Mesothelial cell of epicardium (in vitro differentiated cells): ENCODE measurements at places on chromosomes 1 and 21. TPM values are rescaled to one million over a fixed set of nuclear protein-coding genes. Genes with fewer than 3 reads are reported as not detected.
A peak's percentile ranks its signal among the peaks of the same experiment; 100 is the strongest.

- H3K4me1 ChIP-seq, result peaks cover 13% of the 10 kb centered on the region
- no peak for DNase-seq
- peaks cover 32% of the 10 kb centered on the region for H3K27me3 ChIP-seq
- no peak overlapping the region for H3K27ac ChIP-seq
- no peak overlapping the region for H3K4me3 ChIP-seq
Measured at GRCh38 chr1:157105988-157106812, 6.6 kb upstream of the ETV3L start.

- H3K27me3 ChIP-seq, result peaks cover 7% of the 10 kb centered on the region
- no peak for DNase-seq
- no peak overlapping the region for H3K27ac ChIP-seq
- H3K4me3 ChIP-seq, result no peak overlapping the region
- peaks cover 32% of the 10 kb centered on the region for H3K4me1 ChIP-seq
Measured at GRCh38 chr1:206472886-206473285, 2.6 kb downstream of the IKBKE start.

GRCh38 chr1:206933333-206933945 lies 11.7 kb upstream of the FCMR start:
- H3K4me3 ChIP-seq, result no peak overlapping the region
- no peak for DNase-seq
- H3K36me3 ChIP-seq, result no peaks in the 10 kb centered on the region
- H3K4me1 ChIP-seq, result no peaks in the 10 kb centered on the region

GRCh38 chr1:74145086-74145485 lies 52.9 kb downstream of the LRRIQ3 start:
- H3K4me1 ChIP-seq, result no peaks in the 10 kb centered on the region
- no peaks in the 10 kb centered on the region for H3K36me3 ChIP-seq
- H3K27ac ChIP-seq, result no peak overlapping the region
- H3K4me3 ChIP-seq, result no peak overlapping the region

DNA sequence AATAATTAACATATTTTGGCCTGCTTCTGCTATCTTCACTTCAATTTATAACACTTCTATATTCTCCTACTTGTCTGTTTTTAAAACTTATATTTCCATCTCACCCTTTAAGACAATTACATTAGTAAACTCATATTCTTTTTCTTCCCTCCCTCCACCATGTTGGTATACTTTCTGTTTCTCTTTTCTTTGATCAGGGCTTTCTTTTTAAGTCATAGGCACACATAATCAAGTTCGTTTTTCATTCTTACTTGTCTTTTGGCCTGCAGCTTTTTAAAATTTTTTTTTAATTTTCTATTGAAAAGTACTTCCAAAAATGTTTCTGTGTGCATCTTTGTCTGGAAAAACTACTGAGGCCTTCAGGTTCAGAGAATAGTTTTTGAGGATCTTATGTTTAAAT lies 2.3 kb downstream of the PYHIN1 start:
- no peak overlapping the region for H3K4me3 ChIP-seq
- H3K27me3 ChIP-seq, result no peaks in the 10 kb centered on the region

GRCh38 chr1:112057736-112058135 lies 68.3 kb upstream of the KCND3 start:
- H3K4me3 ChIP-seq, result no peak overlapping the region
- H3K27ac ChIP-seq, result no peak overlapping the region
- H3K36me3 ChIP-seq, result no peaks in the 10 kb centered on the region
- no peaks in the 10 kb centered on the region for H3K4me1 ChIP-seq
- H3K27me3 ChIP-seq, result peaks cover 8% of the 10 kb centered on the region

DNA sequence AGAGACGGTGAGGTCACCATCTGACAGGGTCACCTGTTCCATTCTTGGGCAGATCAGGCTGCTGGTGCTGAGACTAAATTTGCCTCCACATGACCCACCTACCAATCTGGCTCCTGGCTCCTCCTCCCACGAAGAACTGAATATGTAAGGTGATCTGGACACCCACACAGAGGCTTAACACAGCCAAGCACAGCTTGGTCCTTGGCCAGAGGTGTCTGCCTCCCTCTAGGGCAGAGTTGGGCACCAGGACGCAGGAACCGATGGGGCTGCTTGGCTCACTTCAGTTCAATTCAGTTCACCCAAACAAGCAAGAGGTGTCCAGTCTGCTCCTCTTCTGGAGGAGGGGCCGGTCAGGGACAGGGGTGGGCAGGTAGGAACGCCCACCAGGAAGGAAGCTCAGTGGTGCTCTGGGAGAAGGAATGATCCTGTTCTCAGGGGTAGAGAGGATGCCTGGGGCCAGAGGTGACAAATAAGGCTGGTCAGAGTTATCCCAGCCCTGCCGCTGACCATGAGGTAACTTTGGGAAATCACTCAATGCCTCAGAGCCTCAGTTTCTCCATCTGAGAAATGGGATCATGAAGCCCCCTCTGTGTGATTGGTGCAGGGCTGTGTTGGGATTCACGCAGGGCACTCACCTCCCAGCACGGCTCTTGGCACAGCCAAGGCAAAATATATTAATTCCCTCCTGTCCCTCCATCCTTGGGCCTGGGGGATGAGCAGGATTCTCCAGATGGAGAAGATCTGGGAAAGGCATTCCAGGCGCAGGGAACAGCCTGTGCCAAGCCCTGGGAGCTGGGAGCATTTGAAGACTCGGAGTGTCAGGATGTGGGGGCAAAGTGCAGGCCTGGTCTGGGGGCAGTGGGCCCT lies 284.5 kb downstream of the PTPRU start:
- peaks cover 71% of the 10 kb centered on the region for H3K27me3 ChIP-seq
- peak; percentile 3 for DNase-seq
- no peaks in the 10 kb centered on the region for H3K36me3 ChIP-seq
- H3K4me3 ChIP-seq, result no peak overlapping the region
- no peak overlapping the region for H3K27ac ChIP-seq

DNA sequence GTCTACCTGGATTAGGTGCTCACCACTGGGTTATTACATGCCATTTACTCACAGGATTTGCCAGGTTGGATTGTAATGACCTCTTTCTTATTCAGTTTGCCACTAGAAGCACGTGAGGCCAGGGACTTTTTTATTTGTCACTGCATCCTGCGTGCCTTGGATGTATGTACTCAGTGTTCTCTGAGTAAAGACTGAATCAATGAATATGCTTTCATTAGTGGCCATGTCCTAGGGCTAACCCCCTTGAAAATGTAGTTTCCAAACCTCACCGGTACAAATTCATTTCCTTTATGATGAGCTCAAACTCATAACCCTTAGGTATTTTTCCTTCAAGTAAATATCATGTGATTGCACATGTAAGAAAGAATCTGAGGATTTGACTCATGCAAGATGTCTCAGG lies 1.3 kb upstream of the ZP4 start:
- no peaks in the 10 kb centered on the region for H3K4me1 ChIP-seq
- no peak for DNase-seq
- peaks cover 6% of the 10 kb centered on the region for H3K27me3 ChIP-seq
- H3K27ac ChIP-seq, result no peak overlapping the region

Gene CGN
- 37.5 to 39.1 TPM (median 38.9 TPM) in 3 replicates for total RNA-seq

Gene AMY1A
- total RNA-seq, result not detected in 3 replicates

Gene LEFTY2
- total RNA-seq, result 0.38 to 0.74 TPM (median 0.57 TPM) in 3 replicates

Gene RGS16
- 0.55 to 0.99 TPM (median 0.74 TPM) in 3 replicates for total RNA-seq

Gene YOD1
- total RNA-seq, result 9.6 to 10.3 TPM (median 10.1 TPM) in 3 replicates

Gene KRTAP12-2
- total RNA-seq, result not detected in 3 replicates

Gene AMY1B
- total RNA-seq, result not detected in 3 replicates
